ENCODE measurements at places on chromosomes 16 and 17. TPM values are rescaled to one million over a fixed set of nuclear protein-coding genes. Genes with fewer than 3 reads are reported as not detected.

ARHGAP23 gene
- 67.9 TPM for polyA plus RNA-seq

ENPP7 gene
- 6.5 TPM for polyA plus RNA-seq

KRT28 gene
- polyA plus RNA-seq, result not detected

STXBP4 gene
- 18.1 TPM for polyA plus RNA-seq

SLC47A1 gene
- 27.3 TPM for polyA plus RNA-seq

All from left renal cortex interstitium (tissue), 4 donors.